ENCODE measurements at places on chromosomes 4 and X.

DNA sequence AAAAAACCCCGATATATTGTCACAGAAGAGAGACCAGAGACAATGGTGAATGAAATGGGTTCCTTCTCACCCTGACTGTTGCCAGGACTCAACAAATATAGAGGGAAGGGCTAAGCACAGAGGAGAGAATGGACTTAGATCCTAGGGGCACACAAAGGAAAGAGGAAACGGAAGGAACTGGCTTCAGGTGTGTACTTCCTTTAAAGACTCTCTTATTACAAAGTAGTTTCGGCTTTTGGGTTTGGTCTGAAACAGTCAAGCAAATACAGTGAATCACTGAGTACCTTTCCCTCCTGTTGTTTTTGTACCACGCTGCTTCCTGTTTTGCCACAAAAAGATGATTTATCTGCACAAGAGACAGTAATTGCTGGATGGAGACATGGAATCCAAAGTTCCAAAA is 46.1 kb upstream of the S100G start:
- peak overlapping the region; percentile 49 for H3K27ac ChIP-seq
- H3K4me3 ChIP-seq = no peak overlapping the region
- peaks cover 16% of the 10 kb centered on the region for H3K27me3 ChIP-seq
- H3K4me1 ChIP-seq = no peaks in the 10 kb centered on the region
- H3K36me3 ChIP-seq = no peaks in the 10 kb centered on the region

- DNase-seq = no peak
- no peak overlapping the region for H3K4me3 ChIP-seq
- no peaks in the 10 kb centered on the region for H3K27me3 ChIP-seq
- H3K4me1 ChIP-seq = no peaks in the 10 kb centered on the region
- H3K36me3 ChIP-seq = no peaks in the 10 kb centered on the region
Observed at GRCh38 chrX:116618546-116618945, 155.8 kb upstream of the CT83 start.

DNA sequence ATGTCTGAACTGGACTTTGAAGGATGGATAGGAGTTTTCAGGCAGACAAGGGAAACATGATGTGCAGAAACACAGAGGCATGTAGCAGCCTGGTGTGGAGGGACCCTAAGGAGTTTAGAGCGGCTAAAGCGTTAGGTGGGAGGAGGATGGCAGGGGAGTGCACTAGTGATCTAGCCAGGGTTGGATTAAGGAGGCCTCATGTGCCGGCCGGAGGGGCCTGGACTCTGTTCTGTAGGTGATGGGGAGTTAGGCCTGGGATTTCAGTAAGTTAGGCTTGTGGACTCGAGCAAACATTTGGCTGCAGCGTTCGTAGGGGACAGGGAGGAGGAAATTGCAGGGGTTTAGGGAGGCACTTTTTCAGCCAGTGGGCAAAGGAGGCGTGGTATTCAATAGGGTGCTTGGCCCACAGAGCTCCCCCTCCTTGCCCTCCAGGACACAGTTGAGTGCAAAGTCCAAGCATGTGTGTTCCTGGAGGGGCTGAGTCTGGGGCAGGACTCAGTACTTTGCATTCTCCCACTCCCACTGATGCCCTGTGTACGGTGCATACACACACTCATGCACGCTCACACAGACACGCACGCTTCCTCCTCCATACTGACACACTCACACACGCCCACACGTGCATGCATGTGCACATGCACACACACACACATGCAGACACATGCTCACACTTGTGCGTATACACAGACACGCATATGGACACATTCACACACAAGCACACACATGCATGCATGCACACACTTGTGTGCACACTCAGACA is 18.6 kb downstream of the PSAPL1 start:
- H3K27me3 ChIP-seq = no peaks in the 10 kb centered on the region
- H3K4me3 ChIP-seq = no peak overlapping the region
- H3K36me3 ChIP-seq = no peaks in the 10 kb centered on the region
- DNase-seq = no peak
- no peak overlapping the region for H3K27ac ChIP-seq

DNA sequence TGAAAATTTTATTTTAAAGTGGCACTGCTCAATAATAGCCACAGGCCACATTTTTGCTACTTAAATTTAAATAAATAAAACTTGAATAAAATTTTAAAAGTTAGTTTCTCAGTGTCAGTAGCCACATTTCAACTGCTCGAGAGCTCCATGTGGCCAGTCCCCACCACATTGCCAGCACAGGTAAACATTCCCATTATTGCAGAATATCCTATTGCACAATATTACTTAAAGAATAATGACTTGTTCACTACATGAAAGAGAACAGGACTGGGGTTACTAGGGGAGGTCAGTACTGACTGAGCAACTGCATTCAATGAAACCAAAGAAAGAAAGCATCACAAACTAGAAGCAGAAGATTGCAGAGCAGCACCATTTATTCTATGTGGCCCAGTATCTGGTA is 2201.6 kb upstream of the TENM3 start:
- H3K4me1 ChIP-seq = no peaks in the 10 kb centered on the region
- no peaks in the 10 kb centered on the region for H3K36me3 ChIP-seq
- DNase-seq = no peak

DNA sequence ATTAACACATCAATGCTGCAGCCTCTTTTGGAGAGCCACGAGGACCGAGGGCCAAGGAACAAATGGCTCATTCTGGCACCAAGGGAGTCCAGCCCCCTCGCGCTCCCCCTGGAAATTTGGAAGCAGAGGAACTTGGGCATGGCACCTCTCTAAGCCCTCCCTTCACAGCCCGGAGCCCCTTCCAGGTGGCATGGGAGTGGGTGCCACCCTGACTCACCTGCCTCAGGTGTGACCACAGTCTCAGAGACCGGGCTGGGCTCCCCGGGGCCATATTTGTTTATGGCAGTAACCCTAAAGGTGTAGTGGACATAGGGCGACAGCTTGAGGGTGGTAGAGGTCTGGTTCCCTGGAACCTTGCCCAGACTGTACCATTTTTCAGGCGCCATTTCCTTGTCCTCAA is 18.8 kb downstream of the L1CAM start:
- peaks cover 2% of the 10 kb centered on the region for H3K27me3 ChIP-seq
- H3K36me3 ChIP-seq = no peaks in the 10 kb centered on the region
- no peak for DNase-seq
- H3K27ac ChIP-seq = no peak overlapping the region

DNA sequence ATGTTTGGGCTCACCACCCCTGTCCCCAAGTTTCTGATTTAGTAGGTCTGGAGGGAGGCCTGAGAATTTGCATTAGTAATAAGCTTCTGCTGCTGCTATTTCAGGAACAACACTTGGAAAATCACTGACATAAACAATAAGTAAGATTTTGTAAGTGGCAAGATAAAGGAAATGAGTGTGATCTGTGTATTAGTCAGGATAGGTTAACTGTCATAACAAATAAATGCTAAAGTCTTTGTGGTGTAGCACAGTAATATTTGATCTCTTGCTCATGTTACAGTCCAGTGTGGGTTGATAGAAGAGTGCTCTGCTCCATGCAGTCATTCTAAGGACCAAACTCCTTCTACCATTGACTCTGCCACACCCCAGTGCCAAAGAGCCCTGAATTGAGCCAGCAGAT is 67.0 kb downstream of the NHS start:
- peaks cover 14% of the 10 kb centered on the region for H3K27me3 ChIP-seq
- no peaks in the 10 kb centered on the region for H3K36me3 ChIP-seq
- no peak overlapping the region for H3K27ac ChIP-seq
- H3K4me1 ChIP-seq = no peaks in the 10 kb centered on the region
- no peak overlapping the region for H3K4me3 ChIP-seq

GRCh38 chrX:10471418-10471817 is 149.0 kb downstream of the MID1 start:
- peaks cover 5% of the 10 kb centered on the region for H3K36me3 ChIP-seq
- no peak for DNase-seq
- peaks cover 7% of the 10 kb centered on the region for H3K27me3 ChIP-seq
- H3K4me1 ChIP-seq = no peaks in the 10 kb centered on the region

DNA sequence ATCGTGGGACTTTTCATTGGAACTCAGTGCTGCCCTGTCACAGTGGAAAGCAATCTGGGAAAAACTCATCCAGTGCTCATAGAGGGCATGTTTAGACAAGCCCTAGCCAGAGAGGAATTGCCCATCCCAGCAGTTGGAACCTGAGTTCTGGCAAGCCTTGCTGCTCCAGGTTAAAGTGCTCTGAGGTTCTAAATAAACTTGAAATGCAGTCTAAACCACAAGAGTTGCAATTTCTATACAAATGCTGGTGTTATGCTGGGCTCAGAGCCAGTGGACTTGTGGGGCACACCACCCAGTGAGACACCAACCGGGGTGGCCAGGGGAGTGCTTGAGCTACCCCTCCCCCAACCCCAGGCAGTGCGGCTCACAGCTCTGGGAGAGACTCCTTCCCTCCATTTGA is 142.8 kb upstream of the PPP1R2C start:
- H3K36me3 ChIP-seq = no peaks in the 10 kb centered on the region
- H3K27me3 ChIP-seq = peaks cover 2% of the 10 kb centered on the region
- H3K4me3 ChIP-seq = no peak overlapping the region
- H3K27ac ChIP-seq = no peak overlapping the region
- no peaks in the 10 kb centered on the region for H3K4me1 ChIP-seq

DNA sequence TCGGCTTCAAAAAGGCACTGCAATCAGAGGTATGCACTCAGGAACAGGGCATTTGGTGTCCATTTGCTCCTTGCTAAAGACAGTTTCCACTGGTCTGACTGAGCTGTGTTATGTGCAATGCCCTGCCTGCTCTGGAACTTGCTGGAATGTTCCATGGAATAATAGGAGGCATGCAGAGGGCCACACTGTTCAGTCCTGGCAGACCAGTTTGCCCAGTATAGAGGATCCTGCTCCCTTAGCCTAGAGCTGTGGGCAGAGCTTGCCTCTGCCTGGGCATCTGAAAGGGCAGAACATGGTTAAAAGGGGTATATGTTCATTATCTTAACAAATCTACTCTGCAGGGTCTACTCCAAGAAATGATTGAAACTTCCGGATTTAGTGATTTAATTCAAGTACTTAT is 27.8 kb upstream of the CD99L2 start:
- H3K36me3 ChIP-seq = no peaks in the 10 kb centered on the region
- H3K27ac ChIP-seq = no peak overlapping the region
- H3K4me1 ChIP-seq = no peaks in the 10 kb centered on the region
- H3K27me3 ChIP-seq = no peaks in the 10 kb centered on the region

GRCh38 chrX:56800801-56801200 is 71.8 kb downstream of the NBDY start:
- DNase-seq = no peak
- H3K36me3 ChIP-seq = no peaks in the 10 kb centered on the region
- no peak overlapping the region for H3K4me3 ChIP-seq
- H3K27ac ChIP-seq = no peak overlapping the region
- no peaks in the 10 kb centered on the region for H3K27me3 ChIP-seq

- H3K4me3 ChIP-seq = no peak overlapping the region
- H3K4me1 ChIP-seq = no peaks in the 10 kb centered on the region
- no peaks in the 10 kb centered on the region for H3K27me3 ChIP-seq
- no peaks in the 10 kb centered on the region for H3K36me3 ChIP-seq
Observed at GRCh38 chr4:108533245-108533844, 87.0 kb upstream of the RPL34 start.

DNA sequence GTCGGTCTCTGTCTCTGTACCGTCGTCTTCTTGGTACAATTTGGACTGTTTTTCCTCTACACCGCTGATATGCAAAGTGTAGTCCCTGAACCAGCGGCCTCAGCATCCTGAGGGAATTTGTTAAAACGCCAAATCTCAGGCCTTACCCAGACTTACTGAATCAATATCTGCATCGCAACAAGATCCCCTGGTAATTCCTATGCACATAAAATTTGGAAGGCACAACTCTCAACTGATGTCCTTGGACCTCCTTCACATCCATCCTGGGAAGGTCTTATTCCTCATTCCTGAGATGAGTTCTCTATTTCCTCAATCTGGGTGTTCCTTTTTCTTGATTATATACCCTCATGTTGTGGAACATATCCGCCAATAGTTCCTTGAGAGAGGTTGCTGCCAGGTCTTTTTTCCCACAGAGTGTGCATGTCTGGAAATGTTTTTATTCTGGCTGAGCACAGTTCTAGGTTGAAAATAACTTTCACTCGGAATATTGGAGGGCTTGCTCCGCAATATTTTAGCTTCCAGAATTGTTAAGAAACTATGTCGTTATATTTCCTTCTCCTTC is 738 bp upstream of the HPF1 start:
- no peak for DNase-seq
- H3K27ac ChIP-seq = peak overlapping the region; percentile 48
- H3K4me1 ChIP-seq = peaks cover 2% of the 10 kb centered on the region
- H3K27me3 ChIP-seq = no peaks in the 10 kb centered on the region
- peaks cover under 1% of the 10 kb centered on the region for H3K36me3 ChIP-seq

- DNase-seq = peak; percentile 59
- no peaks in the 10 kb centered on the region for H3K36me3 ChIP-seq
- H3K27me3 ChIP-seq = no peaks in the 10 kb centered on the region
Observed at GRCh38 chr4:149980941-149981340, 97.3 kb upstream of the DCLK2 start.

DNA sequence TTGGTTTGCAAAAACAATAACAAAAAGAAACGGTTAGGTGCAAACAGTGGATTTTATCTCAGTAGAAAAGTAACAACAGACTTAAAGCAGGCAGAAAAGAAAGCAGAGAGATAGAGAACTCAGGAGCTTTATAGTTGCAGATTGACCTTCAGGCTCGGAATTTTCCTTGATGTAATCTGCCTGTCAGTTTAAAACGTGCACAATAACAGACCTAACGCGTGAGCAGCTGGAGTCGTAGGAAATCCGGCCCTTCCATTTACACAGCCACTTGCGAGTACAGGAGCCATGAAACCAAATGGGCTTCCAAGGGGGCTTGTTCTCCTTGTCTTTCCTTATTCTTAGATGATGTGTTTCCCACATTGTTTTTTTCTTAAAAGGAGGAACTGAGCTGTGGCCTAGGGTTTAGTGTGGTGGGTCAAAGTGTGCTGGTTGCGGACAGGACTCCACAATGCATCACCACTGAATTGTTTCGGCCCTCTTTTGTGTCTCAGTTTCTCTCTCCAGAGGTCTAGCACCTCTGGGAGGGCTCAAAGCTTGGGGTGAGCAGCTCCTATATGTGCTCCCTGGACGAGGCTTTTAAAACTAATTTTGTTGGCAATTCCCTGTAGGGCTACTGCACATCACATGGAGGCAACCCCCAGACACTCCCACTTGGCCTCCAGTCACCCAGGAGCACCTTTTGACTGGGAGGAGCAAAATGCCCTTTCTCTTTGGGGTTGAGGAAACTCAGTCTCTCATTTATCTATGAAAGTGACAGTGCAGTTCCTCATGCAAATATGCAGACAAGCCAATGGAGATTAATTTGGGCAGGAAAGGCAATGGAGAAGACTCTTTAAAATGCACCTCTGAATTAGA is 13.9 kb upstream of the MPP1 start:
- H3K36me3 ChIP-seq = no peaks in the 10 kb centered on the region
- H3K27ac ChIP-seq = no peak overlapping the region
- DNase-seq = no peak
- no peaks in the 10 kb centered on the region for H3K27me3 ChIP-seq
- no peak overlapping the region for H3K4me3 ChIP-seq

DNA sequence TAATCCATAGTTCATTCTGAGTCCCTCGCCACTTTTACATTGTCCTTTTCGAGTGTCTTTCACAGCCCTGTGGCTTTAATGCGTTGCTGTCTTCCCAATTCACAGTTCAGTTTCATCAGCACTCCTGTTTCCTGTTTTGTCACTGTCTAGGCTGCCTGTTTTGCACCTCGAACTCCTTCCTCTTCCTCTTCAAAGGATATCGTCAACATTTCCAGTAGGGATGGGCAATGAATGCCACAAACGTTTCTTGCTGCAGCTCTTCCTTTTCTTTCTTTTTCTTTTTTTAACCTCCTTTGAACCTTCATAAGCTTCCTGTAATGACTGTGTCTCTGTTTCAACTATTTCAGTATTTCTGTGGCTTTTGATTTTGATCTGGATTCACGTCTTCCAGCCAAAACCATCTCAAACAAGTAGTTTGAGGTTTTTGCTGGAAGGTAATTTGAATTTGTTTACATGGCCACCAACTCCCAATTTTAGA is 105.4 kb downstream of the ANXA3 start:
- no peaks in the 10 kb centered on the region for H3K36me3 ChIP-seq
- H3K4me3 ChIP-seq = no peak overlapping the region
- H3K27me3 ChIP-seq = no peaks in the 10 kb centered on the region
- DNase-seq = peak; percentile 41

Data from lung (tissue), 17 donors.